ENCODE measurements at places on chromosomes 7 and 10.

DNA sequence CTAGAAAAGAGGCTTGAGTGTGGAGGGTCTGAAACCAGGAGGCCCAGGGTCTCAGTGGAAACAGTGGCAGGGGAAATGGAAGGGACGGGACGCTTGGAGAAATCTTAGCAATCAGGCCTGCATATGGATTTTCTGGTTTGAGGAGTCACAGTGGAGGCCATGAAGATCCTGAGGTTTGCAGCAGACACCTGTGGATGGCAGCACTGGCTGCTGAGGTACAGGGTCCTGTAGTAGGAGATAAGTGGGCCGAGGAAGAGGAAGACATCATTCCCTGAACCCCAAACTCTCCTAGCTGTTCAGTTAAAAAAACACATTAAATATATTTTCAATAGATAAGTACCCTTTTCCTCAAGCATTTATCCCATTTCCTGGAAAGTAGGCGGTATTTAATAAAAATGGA lies 208.8 kb upstream of the IGFBP3 start:
- no peak for DNase-seq

GRCh38 chr7:121180436-121181063 lies 148.2 kb upstream of the WNT16 start:
- DNase-seq, result no peak

GRCh38 chr7:69908454-69908853 lies 310.2 kb downstream of the AUTS2 start:
- no peak for DNase-seq

DNA sequence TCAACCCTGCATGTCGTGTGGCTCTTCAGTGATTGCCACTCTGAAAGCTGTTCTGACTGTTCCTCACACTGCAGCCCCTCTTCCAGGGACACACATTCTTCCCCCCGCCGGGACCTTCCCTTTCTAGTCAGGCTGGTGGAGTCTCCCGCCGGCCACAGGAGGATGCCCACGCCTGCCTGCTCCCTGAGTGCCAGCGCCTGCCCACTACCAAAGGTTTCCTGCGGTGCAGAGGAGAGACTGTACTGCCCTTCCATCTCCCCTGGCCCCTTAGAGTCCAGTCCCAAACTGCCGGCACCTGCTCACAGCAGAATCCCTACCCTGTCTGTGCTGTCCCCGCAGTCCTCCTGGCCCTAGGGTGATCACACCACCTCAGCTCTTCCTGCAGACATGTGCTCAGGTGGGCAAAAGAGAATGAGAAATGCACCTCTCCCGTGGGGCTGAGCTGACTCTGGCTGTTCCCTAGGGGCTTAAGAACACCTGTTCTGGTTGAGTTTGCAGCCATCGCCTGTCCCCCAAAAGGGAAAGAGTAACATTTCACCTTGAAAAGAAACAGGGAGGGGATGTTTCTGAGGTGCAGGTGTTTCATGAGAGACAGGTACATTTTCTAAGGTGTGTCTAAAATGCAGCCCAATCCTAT lies 1.4 kb downstream of the PODXL start:
- DNase-seq, result no peak

GRCh38 chr7:4722960-4723630 lies 41.0 kb downstream of the FOXK1 start:
- DNase-seq, result no peak

GRCh38 chr10:51981731-51982130 lies 282.3 kb upstream of the CSTF2T start:
- DNase-seq, result no peak

GRCh38 chr7:38310591-38311101 lies 37.2 kb upstream of the TARP start:
- DNase-seq, result peak; percentile 62

GRCh38 chr10:119502618-119503155 lies 39.8 kb downstream of the RGS10 start:
- DNase-seq, result no peak

DNA sequence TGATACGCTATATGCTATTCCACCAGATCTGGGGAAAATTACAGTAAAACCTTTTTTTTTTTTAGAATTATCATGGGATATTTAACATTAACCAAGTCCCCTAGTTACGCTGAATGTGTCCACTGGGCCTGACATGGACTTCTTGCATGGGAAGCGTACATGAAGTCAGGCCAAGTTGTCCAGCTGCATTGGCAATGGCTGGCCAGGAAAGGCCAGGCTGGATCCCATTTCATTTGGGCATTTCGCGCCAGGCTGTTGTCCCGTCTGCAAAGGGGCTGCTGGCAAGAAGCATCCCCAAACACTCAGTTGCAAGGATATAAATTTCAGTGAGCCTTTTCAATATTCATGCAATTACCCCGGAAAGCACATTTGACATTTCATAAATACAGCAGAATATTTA lies 933.3 kb downstream of the GRID1 start:
- DNase-seq, result no peak

DNA sequence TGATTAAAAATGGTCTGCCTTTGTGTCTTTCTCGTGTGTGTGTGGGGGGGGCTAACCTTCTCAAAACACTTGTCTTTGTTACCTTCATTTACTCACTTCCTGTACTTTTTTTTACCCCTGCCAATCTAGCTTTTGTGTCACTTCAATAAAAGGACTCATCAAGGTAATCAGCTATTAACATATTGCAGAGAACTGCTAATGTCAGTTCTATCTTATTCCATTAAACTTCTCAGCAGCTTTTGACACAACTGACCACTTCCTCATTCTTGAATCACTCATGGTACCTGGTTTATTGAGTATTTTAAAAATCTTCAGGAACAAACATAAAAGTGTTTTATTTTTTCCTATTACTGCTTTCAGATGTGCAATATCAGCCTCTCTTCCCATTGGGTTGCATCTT lies 59.8 kb downstream of the SLC25A40 start:
- DNase-seq, result no peak

- DNase-seq, result no peak
Measured at GRCh38 chr10:36450380-36450779, 675.0 kb upstream of the ANKRD30A start.

DNA sequence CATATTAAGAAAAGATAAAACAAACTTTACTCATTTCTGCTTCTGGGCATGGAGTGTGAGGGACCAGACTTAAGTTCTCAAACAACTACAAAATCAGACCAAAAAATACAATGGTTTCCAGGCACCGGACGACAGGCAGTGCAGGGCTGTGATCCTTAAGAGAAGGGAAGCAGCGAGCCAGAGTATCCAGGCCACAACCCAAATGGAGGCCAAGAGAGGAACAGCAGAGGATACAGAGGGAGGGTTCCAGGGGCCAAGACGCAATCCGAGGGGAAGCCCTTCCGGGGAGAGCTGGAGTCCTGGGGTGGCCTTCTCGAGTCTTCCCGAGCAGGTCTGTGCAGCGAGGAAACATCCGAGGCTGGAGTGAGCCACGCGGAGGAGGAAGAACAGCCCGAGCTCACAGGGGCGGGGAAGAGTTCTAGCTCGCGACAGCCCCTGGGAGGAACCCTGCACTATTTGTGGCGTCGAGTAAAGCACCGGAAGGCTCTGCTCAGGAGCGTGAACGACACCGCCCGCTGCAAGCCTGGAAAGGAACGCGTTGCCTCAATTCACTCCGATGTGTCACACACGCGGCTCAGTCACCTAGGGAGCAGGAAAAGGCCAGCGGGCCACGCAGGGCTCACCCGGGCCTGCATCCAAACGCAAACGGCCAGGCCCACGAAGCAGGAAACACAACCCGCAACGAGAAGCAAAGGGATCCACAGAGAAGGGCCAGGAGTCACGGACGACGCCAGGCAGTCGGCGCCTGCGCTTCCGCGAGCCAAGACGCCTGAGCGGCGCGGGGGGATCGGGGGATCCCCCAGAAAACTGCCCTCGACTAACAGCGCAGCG lies 933 bp upstream of the RNF32 start:
- DNase-seq, result no peak

DNA sequence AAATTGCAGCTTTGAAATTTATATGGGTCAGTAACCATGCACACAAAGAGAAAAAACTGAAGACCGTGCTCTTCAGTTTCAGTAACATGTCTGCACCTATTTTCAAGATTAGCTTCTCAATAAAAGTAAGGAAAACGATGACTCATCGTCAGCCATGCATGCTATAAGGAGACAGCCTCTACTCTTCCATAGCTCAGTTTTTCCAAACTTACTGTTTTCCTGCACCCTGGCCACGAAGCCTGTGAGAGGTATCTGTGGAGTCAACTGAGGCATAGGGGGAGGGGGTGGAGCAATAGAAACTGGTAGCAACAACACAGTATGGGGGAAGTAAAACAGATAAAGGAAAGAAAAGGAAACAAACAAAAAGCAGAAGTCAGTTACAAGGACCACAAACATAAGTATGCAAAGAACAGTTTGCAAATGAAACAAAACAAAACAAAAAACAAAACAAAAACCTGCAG lies 58.0 kb downstream of the PDSS1 start:
- peak; percentile 40 for DNase-seq

DNA sequence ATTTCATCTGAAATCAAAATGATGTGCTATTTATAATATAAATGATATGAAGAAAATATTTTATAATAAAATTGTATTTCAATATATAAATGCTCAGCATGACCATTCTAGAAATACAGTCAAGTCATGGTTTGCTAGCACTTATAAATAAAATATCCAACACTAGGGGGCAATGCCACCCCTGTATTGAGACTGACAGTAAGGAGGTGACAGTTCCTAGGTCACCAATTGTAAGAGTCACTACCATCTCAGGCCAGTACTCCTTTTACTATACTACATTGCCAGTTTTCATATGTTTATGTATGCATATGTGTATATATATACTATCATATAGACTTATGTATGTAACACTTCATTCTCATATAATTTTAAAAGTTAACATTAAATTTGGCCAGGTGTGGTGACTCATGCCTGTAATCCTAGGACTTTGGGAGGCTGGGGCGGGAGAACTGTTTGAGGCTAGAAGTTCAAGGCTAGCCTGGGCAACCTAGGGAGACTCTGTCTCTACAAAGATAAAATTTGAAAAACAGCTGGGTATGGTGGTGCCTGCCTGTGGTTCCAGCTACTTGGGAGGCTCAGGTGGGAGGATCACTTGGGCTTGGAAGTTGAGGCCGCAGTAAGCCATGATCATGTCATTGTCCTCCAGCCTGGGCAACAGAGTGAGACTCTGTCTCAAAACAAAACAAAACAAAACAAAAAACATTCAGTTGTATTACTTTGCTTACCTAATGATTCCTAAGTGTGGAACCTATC lies 2.4 kb upstream of the CNOT4 start:
- DNase-seq, result peak; percentile 79

DNA sequence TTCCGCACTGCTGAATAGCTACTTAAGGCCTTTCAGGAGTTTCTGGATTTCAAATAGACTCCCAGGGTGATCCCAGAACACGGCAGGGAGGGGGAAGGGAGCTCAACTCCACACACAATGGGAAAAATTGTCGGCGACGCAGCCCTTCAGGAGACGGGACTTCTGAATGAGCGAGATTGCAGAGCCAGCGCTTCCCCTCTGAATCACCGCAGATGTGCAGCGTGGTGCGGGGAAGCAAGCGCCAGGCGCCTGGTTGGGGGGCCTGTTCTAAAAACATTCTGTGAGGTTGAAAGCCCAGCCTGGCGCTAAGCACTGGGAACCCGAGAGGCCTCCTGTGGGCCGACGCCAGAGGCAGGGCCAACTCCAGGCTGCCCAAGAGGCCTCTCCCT lies 163.3 kb downstream of the MAD1L1 start:
- DNase-seq, result no peak

DNA sequence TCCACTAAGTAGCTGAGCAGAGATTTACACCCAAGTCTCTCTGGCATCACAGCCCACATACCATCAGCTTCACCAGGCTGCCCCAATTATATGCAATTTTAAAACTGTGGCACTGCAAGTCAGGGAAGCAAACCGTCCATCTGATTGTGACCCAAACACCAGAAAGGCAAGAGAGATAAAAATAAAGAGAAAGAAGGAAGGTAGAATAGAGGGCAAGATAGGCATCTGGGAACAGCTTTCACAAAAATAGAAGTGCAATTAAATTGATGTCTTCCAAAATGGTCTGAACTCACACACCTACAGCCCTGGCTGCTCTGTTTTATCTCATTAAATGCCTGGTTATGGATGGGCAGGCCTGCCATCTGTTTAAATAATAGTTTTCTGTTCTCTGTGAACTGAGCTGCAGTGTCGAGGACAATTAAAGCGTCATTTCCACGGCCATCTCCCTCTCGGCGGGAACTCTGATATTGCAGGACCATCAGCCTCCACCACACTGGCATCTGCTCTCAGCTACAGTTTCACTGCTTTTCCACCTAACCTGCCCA lies 509.1 kb downstream of the INHBA start:
- no peak for DNase-seq

GRCh38 chr10:45373003-45373575 lies 927 bp upstream of the ALOX5 start:
- DNase-seq, result no peak

- no peak for DNase-seq
Measured at GRCh38 chr7:102079140-102080018, 207.3 kb upstream of the SH2B2 start.

- DNase-seq, result no peak
Measured at GRCh38 chr7:23966941-23967340, 256.9 kb downstream of the STK31 start.

GRCh38 chr10:28806951-28807759 lies 129.8 kb downstream of the BAMBI start:
- no peak for DNase-seq

DNA sequence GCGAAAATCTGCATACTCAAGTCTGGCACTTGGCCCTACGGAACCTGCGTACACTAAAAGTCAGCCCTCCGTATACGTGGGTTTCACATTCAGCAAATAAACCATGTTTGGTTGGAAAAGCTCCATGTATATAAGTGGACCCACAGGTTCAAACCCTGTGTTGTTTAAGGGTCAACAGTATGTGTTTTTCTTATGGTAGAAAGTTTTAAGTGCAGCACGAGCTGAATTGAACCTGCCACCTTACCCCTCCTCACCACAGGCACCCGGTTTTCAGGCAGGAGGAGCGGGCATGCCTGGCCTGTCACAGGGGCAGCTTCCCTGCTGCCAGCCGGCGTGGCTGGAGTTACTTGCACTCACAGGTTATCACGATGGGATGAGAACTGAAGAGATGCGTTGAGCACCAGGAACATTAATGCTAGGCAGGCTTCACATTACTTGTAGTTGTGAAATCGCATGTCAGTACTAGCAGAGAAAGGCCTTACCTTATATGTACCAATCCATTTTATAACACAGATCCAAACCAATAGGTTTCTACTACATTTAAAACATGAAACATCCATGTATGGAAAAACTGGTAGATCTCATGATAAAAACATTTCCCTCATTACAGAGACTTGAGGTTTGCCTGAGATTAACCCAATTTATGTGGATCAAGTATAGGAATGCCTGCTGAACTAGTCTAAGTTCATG lies 12.9 kb downstream of the INSIG1 start:
- DNase-seq, result no peak

DNA sequence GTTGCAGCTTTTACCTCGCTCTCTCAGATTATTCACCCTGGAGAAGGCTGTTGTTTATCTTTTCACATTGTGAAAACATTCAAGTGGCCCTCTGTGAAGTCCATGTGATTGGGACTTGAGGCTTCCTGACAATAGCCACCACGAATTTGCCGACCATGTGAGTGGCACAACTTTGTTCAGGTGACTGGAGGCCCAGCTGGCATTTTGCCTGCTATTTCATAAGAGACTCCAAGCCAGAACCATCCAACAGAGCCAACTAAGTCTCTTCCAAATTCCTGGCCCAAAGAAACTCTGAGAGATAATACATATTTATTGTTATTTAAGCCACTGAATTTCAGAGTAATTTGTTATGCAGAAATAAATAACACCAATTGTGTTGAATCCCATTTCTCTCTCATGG lies 38.2 kb upstream of the CCSER2 start:
- DNase-seq, result no peak

- DNase-seq, result no peak
Measured at GRCh38 chr10:18786478-18786877, 127.2 kb downstream of the ARL5B start.

GRCh38 chr7:116736927-116737715 lies 65.1 kb downstream of the MET start:
- no peak for DNase-seq
